ENCODE measurements at places on chromosomes 7 and 10. TPM values are rescaled to one million over a fixed set of nuclear protein-coding genes. Genes with fewer than 3 reads are reported as not detected.

MYPN gene
- not detected for total RNA-seq

IFIT1 gene
- total RNA-seq: 28.5 TPM

PDZD7 gene
- 0.53 TPM for total RNA-seq

PLPP4 gene
- not detected for total RNA-seq

IMPDH1 gene
- 148 TPM for total RNA-seq

XRCC2 gene
- total RNA-seq: 0.11 TPM

PLCE1 gene
- total RNA-seq: 3.8 TPM

PRKCQ gene
- not detected for total RNA-seq

PCDH15 gene
- not detected for total RNA-seq

MEOX2 gene
- total RNA-seq: 35.0 TPM

TMEM273 gene
- 82.3 TPM for total RNA-seq

ANKRD30A gene
- not detected for total RNA-seq

SPDYE5 gene
- not detected for total RNA-seq

HMX2 gene
- not detected for total RNA-seq

C7orf33 gene
- not detected for total RNA-seq

TNS3 gene
- 89.8 TPM for total RNA-seq

WDR86 gene
- total RNA-seq: 4.0 TPM

SHH gene
- total RNA-seq: 0.11 TPM

COL28A1 gene
- total RNA-seq: 0.11 TPM

NCF1 gene
- total RNA-seq: 4.0 TPM

BEND7 gene
- 6.9 TPM for total RNA-seq

C10orf120 gene
- total RNA-seq: not detected

ASIC3 gene
- total RNA-seq: not detected

TMEM196 gene
- not detected for total RNA-seq

ACSM6 gene
- not detected for total RNA-seq

SMO gene
- total RNA-seq: 12.9 TPM

FFAR4 gene
- total RNA-seq: not detected

PON3 gene
- not detected for total RNA-seq

GPR158 gene
- total RNA-seq: not detected

AVL9 gene
- 78.3 TPM for total RNA-seq

METTL27 gene
- not detected for total RNA-seq

SYT15 gene
- total RNA-seq: 50.9 TPM

TMEM140 gene
- total RNA-seq: 26.9 TPM

CALHM1 gene
- total RNA-seq: not detected

CPA5 gene
- total RNA-seq: not detected

ADCY1 gene
- 3.6 TPM for total RNA-seq

RBM17 gene
- total RNA-seq: 22.7 TPM

Measured in ascending aorta (tissue), 2 donors.